ENCODE measurements at places on chromosomes 7 and 10. TPM values are rescaled to one million over a fixed set of nuclear protein-coding genes. Genes with fewer than 3 reads are reported as not detected.

MYL10 gene
- not detected for total RNA-seq

GIMAP4 gene
- 336 TPM for total RNA-seq

LIPK gene
- total RNA-seq = not detected

PTF1A gene
- not detected for total RNA-seq

BLNK gene
- total RNA-seq = not detected

AKR1C3 gene
- total RNA-seq = not detected

- DNase-seq = no peak
Measured at GRCh38 chr10:118721539-118721876, 33.3 kb downstream of the CACUL1 start.

DNA sequence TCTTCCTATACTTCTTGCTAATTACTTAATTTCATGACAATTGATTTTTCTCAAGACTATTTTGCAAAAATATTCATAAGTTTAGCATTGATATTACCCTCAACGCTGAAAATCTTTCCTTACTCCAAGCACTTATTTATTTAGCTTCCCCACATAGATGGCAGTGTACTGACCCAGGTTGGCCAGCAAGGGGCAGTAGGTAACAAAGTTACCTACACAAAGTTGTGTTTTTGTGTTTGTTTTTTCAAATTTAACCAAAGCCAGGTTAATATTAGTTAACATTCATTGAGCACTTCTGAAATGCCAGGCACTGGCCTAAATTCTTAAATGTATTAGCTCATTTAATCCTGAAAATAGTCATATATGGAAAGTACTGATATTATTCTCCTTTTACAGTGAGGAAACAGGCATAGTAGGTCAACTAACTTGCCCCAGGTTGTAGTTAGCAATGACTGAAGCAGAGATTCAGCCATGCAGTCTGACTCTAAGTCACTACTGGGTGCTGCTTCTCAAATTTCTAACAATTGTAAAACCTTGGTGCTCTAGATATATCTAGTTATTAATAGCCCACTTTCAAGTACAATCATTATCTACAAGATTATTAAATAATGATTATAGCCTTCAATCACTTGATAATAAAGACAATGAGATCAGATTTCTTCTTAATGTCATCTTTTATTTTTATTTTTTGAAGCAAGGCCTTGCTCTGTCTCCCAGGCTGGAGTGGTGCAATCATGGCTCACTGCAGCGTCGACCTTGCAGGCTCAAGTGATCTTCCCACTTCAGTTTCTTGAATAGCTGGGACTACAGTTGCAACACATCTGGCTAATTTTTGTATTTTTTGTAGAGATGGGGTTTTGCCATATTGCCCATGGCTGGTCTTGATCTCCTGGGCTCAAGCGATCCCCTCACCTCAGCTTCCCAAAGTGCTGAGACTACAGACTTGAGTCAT, 5.8 kb upstream of the GGCT start:
- DNase-seq = no peak

GRCh38 chr7:155038335-155038734, 31.8 kb upstream of the HTR5A start:
- DNase-seq = no peak

GRCh38 chr7:31894308-31894707, 175.9 kb downstream of the PDE1C start:
- DNase-seq = no peak

- no peak for DNase-seq
Measured at GRCh38 chr7:73864981-73865711, 4.2 kb downstream of the TMEM270 start.

GRCh38 chr10:124088915-124089314, 4.5 kb downstream of the CHST15 start:
- DNase-seq = no peak

DNA sequence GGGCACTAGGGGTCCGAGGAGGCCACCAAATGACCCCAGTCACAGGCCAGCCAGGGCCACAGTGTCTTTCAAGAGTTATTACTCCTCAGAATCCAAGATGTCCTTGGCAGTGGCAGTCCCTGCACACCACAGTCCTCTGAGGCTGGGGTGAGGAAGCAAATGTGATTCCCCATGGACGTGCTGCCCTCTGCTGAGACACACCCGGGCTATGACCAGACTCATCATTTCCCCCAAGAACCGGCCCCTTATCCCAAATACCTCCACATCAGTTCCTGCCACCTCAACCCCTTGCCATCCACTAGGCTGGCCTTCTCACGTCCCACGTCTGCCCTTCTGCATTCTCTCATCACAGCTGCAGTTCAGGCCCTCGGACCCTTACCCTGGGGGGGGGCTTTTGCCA, 5.0 kb downstream of the PRKAG2 start:
- DNase-seq = no peak

GRCh38 chr7:84394219-84394618, 199.6 kb upstream of the SEMA3A start:
- DNase-seq = no peak

GRCh38 chr7:98115746-98116525, 9.3 kb downstream of the LMTK2 start:
- no peak for DNase-seq

DNA sequence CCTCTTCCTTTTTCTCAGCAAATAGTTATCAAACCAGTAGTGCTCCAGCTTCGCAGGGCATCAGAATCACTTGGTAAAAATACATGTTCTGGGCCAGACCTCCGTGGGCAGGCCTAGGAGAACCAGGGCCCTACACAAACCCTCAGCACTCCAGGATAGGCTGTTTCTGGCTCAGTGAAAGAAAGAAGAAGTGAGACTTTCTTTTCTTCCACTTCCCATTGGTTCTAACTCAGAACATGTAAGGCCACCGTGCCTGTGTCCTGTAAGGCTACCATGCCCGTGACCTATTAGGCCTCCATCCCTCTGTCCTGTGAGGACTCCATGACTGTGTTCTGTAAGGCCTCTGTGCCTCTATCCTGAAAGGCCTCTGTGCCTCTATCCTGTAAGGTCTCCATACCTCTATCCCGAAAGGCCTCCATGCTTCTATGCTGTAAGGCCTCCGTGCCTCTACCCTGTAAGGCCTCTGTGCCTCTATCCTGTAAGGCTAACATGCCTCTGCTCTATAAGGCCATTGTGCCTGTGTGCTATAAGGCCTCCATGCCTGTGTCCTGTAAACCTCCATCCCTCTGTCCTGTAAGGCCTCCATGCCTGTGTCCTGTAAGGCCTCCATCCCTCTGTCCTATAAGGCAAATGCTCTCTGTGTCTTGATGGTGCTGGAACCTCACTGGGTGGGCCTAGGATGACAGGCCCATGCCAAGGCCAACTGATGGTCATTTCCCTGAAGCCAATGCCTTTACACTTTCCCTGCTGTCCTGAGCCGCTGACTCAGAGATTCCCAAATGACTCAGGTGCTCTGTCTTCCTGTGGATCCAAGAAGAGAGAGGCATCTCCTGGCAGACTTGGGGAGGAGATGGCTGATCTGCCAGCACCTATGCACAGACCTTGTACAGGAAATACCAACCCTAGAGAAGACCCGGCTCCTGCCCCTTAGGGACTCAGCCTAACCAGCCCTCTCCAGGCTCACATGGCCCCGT, 96.6 kb upstream of the CACUL1 start:
- no peak for DNase-seq

GRCh38 chr7:83798489-83798888, 149.6 kb upstream of the SEMA3E start:
- no peak for DNase-seq

GRCh38 chr10:35705051-35705450, 63.0 kb upstream of the FZD8 start:
- DNase-seq = no peak
